Common myeloid progenitor, CD34-positive (primary cell): ENCODE measurements at places on chromosomes 6 and 20.

DNA sequence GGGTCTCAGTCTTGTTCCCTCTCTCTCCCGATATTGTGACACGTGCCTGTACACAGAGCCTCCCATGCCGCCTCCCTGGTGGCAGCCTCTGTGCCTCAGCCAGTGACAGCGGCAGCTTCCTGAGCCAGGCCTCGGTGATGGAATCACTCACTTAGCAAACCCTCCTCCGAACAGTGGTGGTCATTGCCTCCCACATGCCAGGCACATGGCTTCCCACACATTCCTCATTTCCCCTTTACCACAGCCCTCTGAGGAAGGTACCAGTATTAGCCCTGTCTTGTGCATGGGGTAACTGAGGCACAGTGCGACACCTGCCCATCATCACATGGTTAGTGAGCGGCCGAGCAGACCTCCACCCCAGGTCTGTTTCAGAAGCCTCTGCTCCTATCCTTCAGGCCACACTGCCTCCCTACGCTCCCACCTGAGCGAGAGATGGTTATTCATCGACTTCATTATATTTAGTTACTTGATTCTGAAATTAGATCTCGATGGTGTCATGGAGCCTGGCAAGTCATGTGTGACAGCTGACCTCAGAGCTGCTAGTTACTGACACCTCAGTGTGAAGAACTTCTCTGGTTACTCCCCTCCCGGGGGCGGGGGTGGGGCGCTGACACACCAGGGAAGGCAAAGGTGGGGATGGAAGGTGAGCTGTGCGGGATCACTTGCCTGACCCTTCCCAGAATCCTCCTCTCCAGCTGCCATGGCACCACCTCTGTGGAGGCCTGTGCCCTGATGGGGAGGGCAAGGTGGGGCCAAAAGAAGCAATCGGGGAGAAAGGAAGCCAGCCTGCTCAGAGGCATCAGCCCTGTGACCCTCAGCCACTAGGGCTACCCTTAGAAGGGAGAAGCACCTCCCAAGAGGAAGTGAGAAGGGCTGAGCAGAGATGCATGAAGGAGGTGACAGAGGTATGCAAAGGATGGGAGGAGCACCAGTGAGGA is 17.9 kb downstream of the MDGA1 start:
- no peaks in the 10 kb centered on the region for H3K36me3 ChIP-seq
- H3K27me3 ChIP-seq, result no peaks in the 10 kb centered on the region
- no peaks in the 10 kb centered on the region for H3K4me1 ChIP-seq
- no peak for DNase-seq
- H3K27ac ChIP-seq, result no peak overlapping the region
- no peak overlapping the region for H3K4me3 ChIP-seq

GRCh38 chr20:50368813-50369224 is 141.4 kb upstream of the PTPN1 start:
- H3K4me3 ChIP-seq, result no peak overlapping the region
- peaks cover 10% of the 10 kb centered on the region for H3K4me1 ChIP-seq
- DNase-seq, result no peak
- H3K27me3 ChIP-seq, result no peaks in the 10 kb centered on the region

DNA sequence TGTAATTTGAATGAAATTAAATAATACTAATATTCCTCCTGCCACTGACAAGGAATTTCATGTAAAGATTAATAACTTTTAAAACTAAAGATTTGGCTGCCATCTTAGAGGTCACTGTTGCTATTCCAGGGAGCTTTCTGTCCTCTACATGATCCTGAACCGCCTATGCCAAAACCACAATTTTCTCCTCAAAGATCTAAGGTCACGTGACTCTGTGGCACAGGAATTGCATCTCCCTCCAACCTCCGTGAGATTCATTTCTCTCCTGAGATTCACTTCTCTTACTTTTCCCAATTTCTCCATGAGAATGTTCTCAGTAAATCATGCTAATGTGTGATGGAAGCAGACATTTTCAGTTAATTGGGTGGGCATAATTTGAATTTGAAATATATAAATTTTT is 379.6 kb upstream of the TSHZ2 start:
- H3K27ac ChIP-seq, result no peak overlapping the region
- H3K36me3 ChIP-seq, result no peaks in the 10 kb centered on the region
- no peaks in the 10 kb centered on the region for H3K4me1 ChIP-seq

DNA sequence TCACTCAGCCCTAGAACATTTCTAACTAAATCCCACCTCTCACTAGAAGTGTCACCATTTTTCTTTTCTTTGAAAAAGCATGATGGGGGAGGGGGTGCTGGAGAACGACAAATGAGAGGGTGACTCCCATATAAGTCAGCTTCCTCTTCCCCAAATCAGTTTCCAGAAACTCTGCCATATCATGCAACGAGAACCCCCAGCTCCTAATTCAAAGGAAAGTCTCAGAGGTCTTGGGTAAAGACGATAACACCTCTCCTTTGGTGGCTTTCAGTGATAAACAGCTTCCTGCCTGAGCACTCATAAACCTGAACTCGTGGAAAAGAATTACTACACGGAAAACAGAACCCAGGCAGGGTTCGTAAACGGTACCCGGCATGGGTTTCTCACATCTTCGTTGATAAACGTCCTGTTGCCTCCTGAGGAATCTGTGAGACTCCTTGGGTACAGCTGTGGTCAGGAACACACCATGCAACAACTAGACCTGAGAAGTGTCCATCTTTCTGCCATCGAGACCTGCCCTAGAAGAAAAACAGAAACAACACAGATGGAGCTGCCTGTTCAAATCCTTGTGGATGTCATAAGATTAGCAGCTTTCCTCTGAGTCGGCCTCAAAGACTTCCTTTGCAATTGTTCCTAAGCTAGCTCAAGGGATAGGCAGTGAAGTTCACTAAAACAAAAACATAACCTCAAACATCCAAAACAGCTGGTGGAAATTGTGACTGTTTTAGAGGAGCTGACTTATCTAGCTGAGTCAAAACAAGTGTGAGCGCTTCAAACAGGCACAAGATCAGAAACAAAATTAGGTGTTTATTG is 185.8 kb upstream of the PRDM1 start:
- H3K27me3 ChIP-seq, result no peaks in the 10 kb centered on the region
- peak; percentile 55 for DNase-seq
- peaks cover 5% of the 10 kb centered on the region for H3K4me1 ChIP-seq
- H3K4me3 ChIP-seq, result peak overlapping the region; percentile 60
- no peak overlapping the region for H3K27ac ChIP-seq

- H3K27ac ChIP-seq, result peak overlapping the region; percentile 80
- H3K36me3 ChIP-seq, result peaks cover 5% of the 10 kb centered on the region
- H3K4me3 ChIP-seq, result peak overlapping the region; percentile 55
- no peaks in the 10 kb centered on the region for H3K4me1 ChIP-seq
- no peak for DNase-seq
These were observed 1.2 kb downstream of the NANP start for GRCh38 chr20:25622450-25623224.
